ENCODE measurements at places on chromosomes 7 and 10.

DNA sequence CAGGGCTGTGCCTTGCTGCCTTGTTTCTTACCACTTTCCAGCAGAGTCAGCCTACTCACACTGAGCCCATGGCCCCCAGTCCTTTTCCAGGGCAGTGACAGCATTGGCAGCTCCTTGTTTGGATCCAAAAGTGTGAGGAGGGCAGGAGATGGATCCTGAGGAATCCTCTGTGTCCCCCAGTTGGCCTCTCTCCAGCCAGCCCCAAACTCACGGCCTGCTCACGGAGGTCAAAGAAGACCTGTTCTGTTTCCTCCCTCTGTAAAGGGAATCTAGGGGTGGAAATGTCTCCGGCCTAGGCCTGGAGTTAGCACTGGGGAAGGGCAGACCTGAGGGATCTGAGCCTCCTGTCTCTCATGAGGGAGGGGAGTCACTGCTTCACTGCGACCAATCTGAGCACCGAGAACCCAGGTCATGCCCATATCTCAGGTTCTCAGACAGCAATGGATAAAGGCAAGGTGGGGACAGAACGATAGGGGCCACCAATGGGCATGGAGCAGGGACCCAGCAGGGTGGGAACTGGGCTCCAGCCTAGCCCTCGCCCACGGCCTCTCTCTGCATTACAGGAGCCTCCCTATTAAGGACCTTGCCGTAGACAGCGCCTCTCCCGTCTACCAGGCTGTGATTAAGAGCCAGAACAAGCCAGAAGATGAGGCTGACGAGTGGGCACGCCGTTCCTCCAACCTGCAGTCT lies 23.2 kb downstream of the LDB3 start:
- no peak for DNase-seq

DNA sequence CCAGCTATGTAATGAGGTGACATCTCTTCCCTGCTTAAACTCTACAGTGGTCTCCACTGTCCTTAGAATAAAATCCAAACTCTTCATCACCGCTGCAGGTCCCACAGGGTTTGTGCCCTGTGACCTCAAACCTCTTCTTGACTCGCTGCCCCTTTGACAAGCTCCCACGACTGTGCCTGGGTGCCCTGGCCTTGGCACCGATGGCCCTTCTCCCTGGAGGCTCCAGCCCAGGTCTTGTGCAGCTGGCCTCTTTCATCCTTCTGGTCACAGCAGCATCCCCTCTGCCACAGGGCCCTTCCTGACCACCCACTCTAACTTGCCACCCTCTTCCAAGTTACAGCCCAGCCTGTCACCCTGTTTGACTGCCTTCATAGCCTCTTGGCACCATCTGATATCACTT lies 108.2 kb downstream of the DLG5 start:
- DNase-seq, result no peak

- DNase-seq, result no peak
These were observed 546.0 kb upstream of the FZD8 start for GRCh38 chr10:36188080-36188453.

DNA sequence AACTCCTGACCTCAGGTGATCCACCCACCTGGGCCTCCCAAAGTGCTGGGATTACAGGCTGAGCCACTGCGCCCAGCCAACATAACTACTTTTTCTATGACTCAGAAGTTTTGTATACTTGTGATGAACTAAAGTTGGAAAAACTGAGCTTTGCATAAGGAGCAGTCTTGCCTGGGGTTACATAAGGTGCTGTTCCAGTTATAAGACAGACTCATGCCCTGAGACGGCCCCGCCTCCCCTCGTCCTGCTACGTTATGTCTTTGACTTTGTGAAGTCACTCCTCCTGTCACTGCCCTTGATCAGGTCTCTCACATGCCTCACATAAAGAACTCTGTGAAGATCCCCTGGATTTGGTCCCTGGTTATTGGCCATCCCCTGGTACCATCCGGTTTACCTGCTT lies 40.4 kb upstream of the OPN4 start:
- no peak for DNase-seq

DNA sequence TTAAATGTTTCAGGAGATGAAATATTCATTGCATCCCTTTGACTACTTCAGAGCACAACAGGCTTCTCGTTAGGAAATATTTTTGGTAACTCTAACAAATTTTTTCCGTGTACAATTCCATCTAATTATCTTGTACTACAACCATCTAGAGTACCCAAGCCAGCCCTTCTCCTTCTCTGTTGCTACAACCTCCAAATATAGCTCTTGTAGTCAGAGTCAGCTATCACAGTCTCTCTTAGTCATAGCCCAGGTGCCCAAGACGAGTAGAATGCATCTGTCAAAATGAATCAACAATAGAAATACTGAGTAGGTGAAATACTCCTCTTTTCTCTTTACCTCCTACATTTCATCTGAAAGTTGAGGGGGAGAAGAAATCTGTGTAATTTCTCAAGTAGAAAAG lies 74.0 kb downstream of the INHBA start:
- no peak for DNase-seq

DNA sequence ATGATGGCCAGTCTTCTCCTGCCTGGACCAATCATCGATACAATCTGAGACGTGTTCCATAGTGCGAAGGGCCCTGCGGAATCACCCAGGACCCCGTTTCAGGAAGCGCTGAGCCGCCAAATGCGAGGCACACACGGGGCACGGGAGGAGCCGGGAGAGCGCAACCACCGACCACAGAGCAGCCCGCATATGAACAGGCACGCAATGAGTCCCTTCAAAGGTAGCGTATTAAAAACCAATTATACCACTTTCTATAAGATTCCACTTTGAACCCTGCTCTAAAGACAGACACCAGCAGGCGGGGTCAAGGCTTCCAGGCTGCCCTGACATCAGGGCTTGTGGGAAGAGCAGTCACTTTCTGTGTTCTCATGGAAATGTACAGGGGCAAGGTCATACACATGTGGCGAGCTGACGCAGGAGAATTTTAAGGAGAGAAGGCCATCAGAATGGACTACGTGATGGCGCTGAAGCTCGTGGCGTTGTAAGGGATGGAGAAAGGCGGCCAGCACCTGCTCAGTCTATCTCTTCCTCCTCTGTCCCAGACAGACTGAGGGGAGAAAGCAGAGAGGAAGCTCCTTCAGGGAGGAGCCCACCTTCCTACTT lies 46.2 kb downstream of the AMZ1 start:
- DNase-seq, result no peak

- DNase-seq, result no peak
These were observed 141.3 kb upstream of the MINDY3 start for GRCh38 chr10:16001581-16001980.

DNA sequence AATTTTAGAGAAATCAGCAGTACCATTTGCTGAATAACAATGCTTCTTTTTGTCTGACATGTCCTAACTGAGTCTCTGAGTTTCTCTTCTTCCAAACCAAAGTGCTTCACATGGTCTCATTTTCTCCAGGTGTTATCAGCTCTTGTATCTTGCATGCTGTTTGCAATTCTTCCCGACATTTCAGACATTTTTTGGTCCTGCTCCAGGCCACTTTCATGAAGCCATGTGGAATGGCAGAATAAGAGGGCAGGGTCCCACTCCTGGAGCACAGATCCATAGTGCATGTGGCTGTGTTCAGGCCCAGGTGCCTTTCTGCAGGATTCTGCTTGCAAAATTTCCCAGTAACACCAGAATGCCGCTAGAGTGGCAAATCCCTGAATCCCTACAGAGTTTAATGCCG lies 916.2 kb downstream of the NXPH1 start:
- DNase-seq, result no peak

GRCh38 chr7:158731761-158732160 lies 27.2 kb upstream of the NCAPG2 start:
- no peak for DNase-seq

DNA sequence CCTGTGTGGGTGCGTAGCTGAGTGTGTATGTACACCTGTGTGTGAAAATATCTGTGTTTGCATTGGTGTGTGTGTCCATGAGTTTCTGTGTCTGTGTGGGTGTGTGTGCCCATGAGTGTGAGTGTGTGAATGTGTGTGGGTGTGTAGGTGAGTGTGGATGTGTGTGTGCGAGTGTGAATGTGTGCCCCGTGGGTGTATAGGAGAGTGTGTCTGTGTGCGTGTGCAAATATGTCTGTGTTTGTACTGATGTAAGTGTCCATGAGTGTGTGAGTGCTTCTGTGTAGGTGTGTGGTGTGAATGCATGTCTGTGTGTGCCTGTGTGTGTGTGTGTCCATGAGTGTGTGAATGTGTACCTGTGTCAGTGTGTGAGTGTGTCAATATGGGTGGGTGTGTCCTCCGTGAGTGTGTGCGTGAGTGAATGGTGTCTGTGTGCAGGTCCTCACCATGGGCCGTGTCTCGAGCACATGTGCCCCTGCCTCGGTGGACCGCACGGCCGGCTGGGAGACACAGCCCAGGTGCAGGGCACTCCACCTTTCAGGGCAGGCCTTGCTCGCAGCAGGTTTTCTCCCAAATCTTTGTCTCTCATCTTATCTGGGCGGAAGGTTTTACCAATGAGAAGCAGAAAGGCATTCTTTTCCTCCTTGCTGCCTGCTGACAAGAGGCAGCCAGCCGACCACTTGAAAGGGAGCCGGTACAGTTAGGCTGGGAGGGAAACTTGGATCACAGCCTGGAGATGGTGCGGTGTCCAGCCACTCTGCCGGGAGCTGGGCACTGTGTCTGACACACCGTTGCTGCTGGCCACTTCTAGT lies 107.1 kb upstream of the FAM20C start:
- no peak for DNase-seq

GRCh38 chr10:35182631-35183510 lies 56.2 kb downstream of the CREM start:
- no peak for DNase-seq

GRCh38 chr10:131825150-131825848 lies 75.5 kb upstream of the PPP2R2D start:
- no peak for DNase-seq

DNA sequence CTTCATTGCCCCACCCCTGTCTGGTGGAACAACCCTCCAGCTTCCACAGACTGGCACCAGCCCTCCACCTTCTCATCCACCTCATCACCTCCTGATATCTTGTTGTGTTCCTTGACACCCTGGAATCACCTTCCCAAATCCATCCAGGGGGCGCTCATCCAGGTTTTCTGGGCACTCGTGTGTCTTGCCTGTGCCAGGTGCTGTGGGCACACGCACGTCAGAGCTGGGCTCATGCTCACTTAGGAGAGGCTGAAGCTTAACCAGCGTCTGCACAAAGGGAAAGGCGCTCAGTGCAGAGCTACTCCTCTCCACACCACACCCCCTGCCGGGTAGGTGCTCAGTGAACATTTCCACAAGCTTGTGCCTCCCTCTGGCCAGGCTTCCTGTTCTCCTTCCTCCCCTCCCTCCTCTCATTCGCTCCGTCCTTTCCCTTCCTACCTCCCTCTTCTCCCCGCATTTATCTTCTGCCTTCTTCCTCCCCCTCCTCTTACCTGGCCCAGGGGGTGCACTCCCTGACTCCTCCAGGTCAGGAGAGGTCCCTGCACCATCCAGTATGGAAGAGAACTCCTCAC lies 4.8 kb downstream of the ADCYAP1R1 start:
- DNase-seq, result no peak

DNA sequence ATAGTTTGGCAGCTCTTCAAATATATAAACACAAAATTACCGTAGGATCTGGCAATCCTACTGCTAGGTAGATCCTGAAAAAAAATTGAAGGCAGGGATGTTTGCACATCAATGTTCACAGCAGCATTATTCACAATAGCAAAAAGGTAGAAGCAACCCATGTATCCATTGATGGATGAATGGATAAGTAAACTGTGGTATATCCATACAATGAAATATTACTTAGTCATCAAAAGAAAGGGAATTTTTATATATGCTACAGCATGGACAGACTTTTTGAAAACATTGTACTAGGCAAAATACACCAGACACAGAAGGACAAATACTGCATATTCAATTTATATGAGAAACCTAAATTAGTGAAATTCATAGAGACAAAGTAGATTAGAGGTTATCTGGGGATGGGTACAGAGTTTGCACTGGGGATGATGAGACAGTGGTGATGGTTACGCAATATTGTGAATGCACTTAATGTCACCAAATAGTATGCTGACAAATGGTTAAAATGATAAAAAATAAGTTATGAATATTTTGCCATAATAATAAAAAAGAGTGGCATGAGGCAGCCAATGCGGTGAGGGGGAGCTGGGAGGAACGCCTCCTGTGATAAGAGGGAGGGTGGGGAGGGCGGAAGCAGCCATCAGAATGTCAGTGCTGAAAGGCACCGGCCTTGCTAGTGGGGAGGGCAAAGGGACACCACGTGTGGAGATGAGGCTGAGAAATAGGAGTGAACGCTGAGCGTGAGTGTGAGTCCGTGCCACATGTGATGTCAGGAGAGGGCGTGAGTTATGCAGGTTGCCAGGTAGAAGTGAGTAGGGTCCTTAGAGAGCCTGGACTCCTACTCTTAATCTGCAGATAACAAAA lies 386.1 kb upstream of the PODXL start:
- DNase-seq, result no peak

GRCh38 chr7:159050704-159051103 lies 94.0 kb downstream of the VIPR2 start:
- DNase-seq, result no peak

- no peak for DNase-seq
These were observed 5.5 kb downstream of the MYH16 start for GRCh38 chr7:99278180-99278579.

DNA sequence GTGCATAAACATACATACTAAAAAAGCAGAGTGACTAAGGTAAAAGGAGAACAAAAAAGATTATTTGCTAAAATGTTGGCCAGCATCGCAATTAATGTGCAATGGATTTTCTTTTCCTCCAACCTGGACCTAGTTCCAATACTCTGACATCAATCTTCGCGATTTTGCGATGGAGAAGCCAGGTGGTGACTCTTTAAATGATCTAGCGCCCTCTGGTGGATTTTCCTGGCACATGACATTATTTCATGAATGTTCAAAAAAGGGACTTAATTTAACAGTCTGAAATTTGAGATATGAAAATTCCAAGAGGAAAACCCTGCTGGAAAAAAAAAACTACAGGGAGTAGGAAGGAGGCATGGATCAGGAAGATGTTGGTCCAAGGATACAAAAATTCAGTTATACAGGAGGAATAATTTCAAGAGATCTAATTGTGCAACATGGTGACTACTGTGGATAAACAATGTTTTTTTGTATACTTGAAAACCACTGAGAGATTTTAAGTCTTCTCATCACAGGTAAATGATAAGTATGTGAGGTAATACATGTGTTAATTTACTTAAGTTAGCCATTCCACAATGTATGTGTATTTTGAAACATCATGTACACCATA lies 4.3 kb upstream of the KCNMA1 start:
- DNase-seq, result peak; percentile 77

DNA sequence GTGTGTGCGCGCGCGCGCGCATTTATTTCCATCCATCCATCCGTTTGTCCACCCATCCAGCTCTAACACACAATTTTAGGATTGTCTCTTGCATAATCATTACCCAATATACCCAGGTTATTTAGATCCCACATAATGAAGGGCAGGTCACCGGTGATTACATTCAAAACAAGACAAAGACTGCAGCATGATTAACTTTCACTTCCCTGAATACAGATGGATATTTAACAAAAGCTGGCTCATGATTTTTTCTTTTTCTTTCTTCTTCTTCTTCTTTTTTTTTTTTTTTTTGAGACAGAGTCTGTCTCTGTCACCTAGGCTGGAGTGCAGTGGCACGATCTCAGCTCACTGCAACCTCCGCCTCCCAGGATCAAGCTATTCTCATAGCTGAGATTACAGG lies 86.2 kb downstream of the SH3PXD2A start:
- no peak for DNase-seq

GRCh38 chr7:50687575-50688225 lies 95.0 kb downstream of the GRB10 start:
- DNase-seq, result no peak

- DNase-seq, result no peak
These were observed 149.8 kb downstream of the KLF6 start for GRCh38 chr10:3635211-3635671.

- DNase-seq, result no peak
These were observed 6.4 kb downstream of the HOXA13 start for GRCh38 chr7:27193335-27194001.

Measured in GM20000 (cell line).